ENCODE measurements at places on chromosomes 3 and 15.

DNA sequence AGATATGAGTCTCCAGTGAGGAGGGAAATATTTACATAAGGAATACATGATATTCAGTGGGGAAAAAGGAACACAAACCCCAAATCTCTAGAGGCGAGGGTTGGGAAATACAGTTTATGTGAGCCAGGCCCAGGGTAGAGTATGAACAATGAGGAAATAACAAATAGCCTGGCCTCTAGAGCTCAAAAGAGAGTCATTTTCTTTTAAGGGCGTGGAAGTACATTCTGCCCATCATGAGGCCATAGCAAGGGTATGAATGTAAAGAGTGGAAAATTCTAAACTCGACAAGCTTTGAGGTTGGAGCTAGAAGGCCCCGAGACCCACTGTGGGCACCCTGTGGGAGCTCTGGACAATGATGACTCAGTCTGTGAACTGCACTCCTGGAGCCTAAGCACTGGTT, 27.8 kb upstream of the IGF2BP2 start:
- DNase-seq, result no peak

GRCh38 chr15:31489281-31489680, 162.6 kb downstream of the KLF13 start:
- no peak for DNase-seq

GRCh38 chr3:105315815-105316214, 50.9 kb upstream of the ALCAM start:
- DNase-seq, result no peak

GRCh38 chr3:153042088-153042487, 119.9 kb upstream of the RAP2B start:
- DNase-seq, result no peak

DNA sequence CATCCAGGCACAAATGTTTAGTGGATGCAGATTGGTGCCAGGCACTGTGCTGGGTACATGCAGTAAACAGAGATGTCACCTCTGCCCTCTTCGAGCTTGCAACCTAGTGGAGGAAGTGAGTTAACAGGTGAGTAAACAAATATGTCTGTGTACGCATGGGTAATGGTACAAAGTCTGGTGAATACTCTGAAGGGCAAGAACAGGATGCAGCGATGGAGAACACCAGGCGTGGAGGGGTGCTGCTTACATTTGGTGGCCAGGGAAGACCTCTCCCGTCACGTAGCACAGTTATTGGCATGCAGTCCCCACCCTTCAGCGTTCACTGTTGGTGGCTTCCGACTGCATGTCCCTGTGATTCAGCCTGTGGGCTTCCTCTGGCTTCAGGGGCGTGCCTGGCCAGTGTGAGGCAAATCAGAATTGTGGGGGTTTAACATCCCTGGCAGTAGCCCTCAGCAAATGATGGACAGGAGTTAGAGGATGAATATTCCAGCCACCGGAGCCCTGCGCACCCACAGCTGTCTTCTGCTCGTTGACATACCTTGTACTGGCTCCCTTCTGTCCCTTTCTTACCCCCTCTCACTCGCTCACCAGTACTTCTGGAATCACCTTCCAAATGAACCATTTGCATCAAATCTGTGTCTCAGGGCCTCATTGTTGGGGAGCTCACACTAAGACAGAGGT, 9.1 kb upstream of the HDAC11 start:
- no peak for DNase-seq

- no peak for DNase-seq
Observed at GRCh38 chr3:57154470-57155309, 10.5 kb downstream of the IL17RD start.

GRCh38 chr15:80507131-80507530, 102.9 kb downstream of the ARNT2 start:
- DNase-seq, result no peak

GRCh38 chr3:114126461-114126860, 52.4 kb downstream of the DRD3 start:
- DNase-seq, result no peak

GRCh38 chr15:48596841-48597240, 48.7 kb downstream of the FBN1 start:
- DNase-seq, result no peak

DNA sequence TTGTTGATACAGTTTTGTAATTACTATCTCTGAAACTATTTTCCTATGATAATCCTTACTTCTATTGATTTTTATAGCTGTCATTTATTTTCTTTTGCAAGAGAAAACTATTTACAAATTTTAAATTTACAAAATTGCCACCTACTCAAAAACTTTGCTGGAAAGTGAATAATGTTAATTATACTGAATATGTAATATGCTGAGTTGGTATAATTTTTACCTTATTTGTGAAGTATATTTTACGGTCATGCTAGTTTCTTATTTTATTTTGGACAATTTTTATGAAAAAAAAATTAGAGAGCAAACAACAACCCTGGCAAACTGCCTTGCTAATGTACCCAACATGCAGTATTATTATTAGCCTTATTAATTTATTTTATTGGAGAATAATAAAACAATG, 2.9 kb downstream of the KCNH8 start:
- no peak for DNase-seq

DNA sequence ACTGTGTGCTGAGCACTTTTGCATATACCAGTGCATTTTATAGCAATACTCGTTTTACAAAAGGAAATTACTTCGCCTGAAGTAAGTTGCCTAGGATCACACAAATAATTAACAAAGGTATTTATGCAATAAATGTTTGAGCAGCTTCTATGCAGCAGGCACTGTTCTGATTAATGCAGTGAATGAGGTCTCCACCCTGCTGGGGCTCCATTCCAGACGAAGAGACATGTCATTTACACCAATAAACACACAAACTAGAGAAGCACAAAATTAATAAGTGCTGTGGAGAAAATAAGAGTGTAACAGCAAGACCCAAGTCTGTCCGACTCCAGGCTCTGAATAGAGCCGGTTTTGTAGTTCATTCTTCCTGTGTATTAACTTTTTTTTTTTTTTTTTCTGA, 17.5 kb downstream of the NOX5 start:
- DNase-seq, result no peak

DNA sequence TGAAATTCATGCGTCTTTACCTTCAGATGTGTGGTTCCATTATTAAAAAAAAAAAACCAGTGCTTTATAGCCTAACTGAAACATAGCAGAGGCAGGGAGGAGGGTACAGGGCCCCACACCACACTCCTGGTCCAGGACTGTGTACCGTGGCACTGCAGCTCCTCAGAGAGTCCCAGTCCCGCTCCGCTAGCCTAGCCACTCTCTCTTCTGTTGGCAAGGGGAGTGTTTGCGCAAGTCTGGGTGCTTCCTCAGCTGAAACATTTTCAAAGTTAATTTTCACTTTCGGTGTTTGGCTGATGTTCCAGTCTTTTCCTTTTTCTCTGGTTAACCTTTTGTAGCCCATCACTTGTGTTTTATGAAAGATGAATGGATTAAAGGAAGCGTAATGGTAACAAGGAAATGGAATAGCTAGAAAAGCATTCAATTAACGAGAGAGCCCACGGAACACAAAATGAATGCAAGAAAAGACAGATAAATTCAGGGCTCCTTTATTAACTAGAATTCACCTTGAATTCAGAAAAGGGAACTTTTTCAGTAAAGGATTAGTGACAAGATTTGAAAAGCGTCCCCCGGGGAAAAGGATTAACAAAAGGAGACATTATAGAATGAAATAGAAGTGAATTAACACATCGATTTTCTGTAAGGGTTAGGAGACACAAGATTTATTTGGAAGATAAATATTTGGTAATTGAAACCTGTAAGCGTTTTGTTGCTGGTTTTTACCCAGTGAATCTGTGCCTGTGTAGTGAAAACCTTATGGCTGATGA, 177.0 kb downstream of the CACNA2D3 start:
- no peak for DNase-seq

DNA sequence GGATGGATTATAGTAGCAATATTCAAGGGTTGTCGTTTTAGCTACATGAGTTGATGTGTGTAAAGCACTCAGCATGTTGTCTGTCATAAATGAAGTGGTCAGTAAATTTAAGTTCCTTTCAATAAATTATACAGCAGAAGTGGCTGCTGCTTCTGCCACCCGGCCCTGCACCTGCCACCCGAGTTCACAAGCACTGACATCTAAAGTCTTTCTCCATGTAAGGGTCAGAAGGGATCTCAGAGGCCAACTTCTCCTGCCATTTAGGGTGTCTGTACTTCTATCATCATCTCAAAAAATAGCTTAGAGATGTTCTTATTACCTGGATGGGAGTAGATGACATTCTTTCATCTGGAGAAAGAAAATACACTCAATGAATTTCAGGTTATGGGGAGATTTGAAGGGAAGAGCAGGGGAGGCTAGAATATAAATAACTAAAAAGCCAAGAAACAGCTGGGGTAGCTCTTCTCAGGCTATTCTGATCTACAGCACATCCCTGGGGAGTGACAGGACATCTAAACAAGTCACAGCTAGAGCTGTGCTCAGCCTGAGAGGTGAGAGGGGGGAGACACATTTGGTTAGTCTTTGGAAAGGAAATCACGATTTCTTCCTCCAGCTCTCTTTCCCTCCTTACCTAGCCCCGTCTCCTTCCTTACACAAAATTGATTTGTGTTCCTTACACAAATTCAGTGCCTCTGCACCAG, 8.0 kb downstream of the GCSAM start:
- DNase-seq, result no peak

DNA sequence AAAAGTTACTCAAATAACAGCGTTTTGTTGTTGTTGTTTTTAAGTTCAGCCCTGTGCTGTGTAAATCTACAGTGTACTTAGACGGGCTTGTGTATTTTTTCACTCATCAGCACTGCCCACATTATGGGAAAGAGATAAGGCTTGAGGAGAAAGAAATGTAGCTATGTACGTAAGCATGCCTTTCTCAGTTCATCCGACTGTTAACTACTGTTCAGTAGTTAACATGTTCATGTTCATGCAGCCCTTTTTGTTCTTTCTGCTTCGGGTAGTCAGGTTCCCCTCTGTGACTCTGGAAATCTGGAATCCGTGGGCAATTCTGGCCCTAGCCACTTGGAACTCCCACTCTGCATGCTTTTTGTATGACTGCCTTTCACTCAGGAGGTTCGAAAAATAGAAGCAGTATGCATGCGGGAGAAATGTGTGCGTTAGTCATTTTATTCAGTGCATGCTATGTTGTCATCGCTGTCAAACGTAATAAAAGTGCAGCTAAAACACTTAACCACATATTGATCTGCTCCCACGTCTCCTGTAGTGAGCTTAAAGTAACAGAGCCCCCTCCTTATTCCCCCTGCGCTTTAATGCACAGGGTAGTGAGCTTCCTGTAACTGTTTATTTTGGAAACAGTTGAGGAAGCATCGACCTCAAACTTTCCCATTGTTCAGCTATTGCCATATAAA, 283.1 kb upstream of the NR2F2 start:
- DNase-seq, result no peak

DNA sequence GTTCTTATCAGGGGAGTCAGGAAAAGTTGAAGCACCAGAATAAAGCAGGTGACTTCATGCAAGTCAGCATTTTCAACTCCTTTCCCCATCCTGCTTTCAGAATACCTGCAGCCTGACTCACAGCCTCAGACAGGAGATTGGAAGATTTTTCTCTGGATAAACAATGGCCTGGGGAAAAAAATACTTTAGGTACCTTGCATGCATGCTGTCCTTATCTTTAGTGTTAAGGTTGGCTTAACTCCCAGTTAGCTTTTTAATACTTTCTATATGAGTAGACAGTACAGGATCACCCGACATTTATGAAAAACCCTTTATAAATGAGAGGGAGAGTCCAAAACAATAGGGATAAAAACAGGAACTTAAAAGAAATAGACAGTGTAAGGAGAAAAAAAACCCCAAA, 53.6 kb downstream of the PAK2 start:
- no peak for DNase-seq

DNA sequence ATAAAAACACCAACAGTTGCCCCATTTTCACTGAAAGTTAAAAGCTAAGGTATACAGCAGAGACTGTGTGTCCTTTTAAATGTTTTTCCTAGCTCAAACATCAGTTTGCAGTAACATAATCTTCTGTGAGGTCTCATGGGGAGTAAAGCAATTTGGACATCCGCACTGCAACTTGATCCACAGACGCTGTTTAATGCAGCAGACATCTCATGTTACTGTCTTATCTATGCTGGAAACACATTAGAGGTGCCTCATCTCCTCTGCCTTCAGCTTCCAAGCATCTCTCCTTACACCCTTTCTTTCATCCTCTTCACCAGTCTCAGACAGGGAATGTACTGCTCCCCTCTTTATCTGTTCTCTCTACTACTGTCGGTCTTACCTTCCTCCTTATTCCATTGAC, 53.7 kb upstream of the ATP11B start:
- no peak for DNase-seq

DNA sequence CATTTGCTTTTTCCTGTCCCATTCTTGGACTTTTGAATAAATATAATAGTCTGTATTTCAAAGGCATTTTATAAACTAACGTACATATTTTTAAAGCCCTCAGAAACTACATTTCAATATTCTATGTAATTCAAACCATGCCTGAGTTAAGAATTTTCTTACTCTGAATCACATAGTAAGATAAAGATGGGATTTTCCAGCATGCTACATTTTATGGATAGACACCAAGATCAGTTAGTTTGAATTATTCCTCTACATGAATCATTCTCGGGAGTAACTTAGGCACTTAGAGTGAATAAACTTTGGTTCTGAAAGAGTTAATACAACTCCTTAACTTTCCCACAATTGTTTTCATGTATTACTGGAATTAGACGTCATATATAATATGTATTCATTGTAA, 713.3 kb upstream of the CBLB start:
- no peak for DNase-seq

GRCh38 chr3:9781551-9781950, 10.7 kb downstream of the TADA3 start:
- no peak for DNase-seq

GRCh38 chr15:40702077-40702476, 7.1 kb downstream of the RAD51 start:
- DNase-seq, result no peak

- DNase-seq, result no peak
Observed at GRCh38 chr3:54062546-54062945, 59.8 kb upstream of the CACNA2D3 start.

DNA sequence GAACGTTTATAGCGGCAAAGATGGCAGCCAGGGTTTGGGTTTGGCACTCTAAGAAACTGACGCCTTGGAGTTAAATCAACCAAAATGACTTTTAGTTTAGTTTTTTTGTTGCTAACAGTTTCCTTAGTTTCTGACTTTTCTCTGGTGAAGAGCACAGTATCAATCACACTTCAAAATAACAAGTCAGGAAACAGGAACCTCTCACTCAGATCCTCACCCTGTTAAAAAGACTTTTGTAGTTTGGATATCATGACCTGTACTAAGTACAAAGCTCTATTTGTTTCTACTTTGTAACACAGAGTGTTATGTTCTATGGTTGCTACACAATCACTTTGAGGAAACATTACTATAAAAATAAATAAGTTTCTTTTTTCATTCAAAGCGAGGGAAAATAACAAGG, 51.1 kb downstream of the ATP10A start:
- no peak for DNase-seq

All from activated T-helper 1 cell treated with anti-CD3 and anti-CD28 coated beads, Interleukin-2, amount 50 U/mL, for 16 hours (primary cell).